ENCODE measurements at places on chromosomes 7 and 10.
A peak's percentile ranks its signal among the peaks of the same experiment; 100 is the strongest.

- DNase-seq, result peak; percentile 10
Observed at GRCh38 chr7:36875794-36876193, 151.5 kb upstream of the AOAH start.

- DNase-seq, result no peak
Observed at GRCh38 chr7:152847386-152847908, 87.9 kb downstream of the ACTR3B start.

DNA sequence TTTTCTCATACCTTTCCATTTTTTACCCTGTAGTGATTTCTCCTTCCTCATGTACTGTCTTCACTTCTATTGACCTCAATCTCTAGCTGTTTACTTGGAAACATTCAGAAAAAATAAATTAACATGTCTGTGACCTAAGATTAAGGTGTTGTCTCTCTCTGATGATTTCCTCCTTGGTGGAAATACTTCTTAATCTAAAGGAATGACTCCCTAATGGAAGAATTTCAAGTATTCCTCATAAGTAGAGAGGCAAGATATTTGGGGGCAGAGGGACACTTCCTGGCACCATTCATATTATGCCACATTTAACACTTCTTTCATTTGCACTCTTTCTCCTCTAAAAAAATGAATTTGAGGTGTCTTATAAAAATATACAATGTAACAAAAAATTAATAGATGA is 202.8 kb downstream of the NEBL start:
- DNase-seq, result no peak

GRCh38 chr10:26821699-26822570 is 38.8 kb downstream of the ABI1 start:
- DNase-seq, result no peak

DNA sequence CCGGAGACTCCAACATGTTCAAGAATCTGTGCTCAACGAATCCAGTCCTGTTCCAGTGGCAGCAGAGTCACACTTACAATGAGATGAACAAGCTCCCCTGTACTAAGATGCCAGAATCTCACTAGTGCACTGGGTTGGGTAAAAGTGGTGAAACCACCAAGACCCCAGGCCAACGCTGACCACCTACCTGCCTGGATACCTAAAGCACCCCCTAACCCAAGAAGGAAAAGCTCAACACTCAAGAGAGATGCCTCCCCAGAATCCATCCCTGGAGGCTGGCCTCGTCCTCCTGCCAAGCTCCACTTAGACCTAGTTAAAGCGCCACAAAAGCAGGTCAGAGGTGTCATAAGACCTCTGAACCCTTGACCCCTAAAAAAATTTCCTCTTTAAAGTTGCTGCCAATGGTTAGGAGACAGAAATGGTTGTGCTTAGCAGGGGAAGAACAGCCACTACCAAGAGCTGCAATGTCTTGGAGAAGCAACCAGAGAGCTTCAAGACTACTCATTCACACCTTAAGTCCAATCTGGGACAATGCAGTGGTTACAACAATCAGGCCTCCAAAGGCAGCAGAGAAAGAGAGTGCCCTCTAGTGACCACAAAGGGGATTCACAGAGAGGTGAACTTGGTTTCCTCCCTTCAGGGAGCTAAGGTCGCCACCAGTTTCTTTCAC is 94.6 kb upstream of the MACROH2A2 start:
- peak; percentile 28 for DNase-seq

GRCh38 chr10:84353052-84353803 is 24.8 kb downstream of the CCSER2 start:
- DNase-seq, result no peak

GRCh38 chr10:122045212-122045611 is 56.2 kb downstream of the TACC2 start:
- DNase-seq, result no peak

DNA sequence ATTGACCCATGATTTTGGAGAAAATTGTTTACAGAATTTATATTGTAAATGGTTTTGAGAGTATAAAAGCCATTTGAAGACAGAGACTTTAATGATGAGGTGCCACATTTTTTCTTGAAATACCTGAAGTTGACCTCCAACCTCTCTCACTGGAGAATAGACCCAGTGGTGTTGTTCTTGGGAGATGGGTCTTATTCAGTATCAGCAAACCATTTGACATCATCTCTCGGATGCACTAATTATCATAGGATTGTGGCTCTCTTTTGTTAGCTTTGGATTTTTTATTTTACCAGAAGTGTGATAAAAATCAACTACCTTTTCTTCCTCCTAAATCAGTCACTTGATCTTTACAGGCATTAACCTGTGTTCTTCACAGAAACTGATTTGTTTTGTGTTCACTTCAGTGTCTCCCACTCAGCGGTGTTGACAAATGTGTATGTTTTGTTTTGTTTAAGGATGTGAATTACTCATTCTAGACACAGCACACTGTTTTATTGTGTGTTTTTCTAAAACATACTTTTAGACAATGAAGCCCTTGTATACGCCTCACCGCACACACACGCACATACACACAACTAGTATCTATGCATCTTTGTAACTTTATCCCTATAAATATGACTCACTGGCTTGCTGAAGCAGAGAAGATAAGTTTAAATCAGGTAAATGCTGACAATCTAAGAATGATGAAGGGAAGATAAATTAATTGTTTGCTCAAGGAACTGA is 455.6 kb downstream of the INHBA start:
- no peak for DNase-seq

DNA sequence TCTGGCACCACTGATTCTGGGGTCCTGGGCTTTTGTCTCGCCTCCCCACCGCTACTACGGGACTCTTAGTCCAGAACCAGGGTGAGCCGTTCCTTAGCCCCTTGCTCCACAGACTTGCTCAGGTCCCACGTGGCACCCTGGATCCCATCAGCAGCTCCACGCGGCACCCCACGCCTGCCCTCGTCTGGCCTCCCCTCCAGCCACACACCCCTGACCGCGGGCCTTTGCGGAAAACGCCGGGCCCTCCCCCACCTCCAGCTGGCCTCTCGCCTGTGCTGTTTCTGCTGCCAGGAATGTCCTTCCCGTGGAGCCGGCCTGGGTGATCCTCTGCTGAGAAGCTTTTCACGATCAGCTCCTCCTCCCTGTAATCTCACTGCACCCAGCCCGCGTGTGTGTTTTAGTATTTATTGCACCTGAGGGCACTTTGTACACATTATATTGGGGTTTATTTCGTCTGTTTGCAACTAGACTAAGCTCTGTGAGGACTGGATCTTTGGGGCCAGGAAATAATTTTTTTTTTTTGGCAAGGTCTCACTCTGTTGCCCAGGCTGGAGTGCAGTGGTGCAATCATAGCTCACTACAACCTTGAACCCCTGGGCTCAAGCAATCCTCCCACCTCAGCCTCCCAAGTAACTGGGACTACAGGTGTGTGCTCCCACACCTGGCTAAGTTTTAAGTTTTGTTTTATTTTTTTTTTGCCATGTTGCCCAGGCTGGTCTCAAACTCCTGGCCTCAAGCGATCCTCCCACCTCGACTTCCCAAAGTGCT is 10.5 kb upstream of the TTYH3 start:
- peak; percentile 62 for DNase-seq

DNA sequence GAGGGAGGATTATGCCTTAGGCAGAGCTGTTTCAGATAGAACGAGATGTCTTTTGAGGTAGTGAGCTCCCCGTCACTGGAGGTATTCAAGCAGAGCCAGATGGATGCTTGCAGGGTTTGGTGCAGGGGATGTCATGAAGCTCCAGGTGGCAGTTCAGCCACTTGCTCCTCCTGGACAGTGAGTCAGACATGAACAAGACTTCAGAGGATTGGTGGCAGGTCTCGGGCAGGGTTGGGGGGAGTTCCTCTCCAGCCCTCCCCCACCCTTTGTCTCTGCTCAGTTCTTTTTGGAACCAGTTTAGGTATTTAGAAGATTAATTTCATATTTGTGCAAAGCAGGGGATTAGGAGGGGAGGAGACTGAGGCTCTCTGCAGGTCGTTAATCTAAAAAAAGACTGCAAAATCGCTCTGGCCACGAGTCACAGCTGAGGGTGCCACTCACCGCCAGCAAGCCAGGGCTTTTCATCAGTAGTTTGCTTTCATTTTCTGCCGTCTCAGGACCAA is 21.5 kb upstream of the MYL10 start:
- DNase-seq, result no peak

GRCh38 chr7:113770146-113770738 is 148.6 kb downstream of the PPP1R3A start:
- no peak for DNase-seq

- no peak for DNase-seq
Observed at GRCh38 chr7:137146012-137146455, 197.5 kb downstream of the PTN start.

DNA sequence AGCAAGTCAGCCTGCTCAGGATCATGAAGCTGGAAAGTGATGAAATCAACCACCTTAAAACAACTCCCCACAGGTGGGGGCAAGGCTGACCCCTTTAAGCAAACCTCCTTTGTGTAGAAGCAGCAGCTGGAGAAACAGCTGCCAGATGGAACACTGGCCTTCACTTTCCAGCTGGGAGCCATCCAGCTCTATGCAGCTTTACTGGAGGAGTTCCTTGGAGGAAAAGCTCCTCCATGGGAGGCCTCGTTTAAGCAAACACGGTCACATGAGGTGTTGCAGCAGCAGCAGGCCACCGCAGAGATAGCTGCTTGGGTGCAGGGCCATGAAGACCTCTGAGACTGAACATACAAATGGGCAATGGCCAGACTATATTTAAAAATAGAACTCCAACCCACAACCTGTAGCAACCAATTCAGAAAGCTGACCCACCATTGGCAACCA is 13.0 kb upstream of the DLG5 start:
- DNase-seq, result peak; percentile 1

DNA sequence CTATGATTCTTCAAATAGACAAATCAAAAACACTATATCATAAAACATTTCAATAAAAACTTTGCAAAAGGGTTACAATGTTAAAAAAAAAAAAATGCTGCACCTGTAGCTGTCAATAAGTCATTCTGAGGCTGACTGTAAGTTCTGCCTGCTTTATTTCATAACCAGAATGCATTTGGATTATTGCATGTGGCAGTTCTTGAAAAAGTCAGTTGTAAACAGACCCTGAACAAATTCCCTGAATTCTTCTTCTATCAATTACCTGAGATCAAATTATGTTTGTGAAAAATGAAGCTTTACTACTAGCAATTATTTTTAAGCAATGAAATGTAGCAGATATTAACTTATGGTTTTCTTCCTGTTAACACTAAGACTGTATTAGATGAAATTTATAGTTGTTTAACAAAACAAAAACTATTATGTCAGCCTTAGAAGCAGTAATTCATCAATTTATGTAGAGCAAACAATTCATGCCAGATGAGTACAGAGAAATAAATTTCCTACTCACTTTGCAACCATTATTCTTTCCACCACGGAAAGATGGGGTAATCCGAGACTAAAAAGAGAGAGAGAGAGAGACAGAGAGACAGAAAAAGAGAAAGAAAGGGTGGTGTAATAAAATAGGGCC is 107.8 kb downstream of the SFMBT2 start:
- no peak for DNase-seq

GRCh38 chr7:55073976-55074528 is 55.2 kb downstream of the EGFR start:
- no peak for DNase-seq
